ENCODE measurements at places on chromosomes 12 and 14.
A peak's percentile ranks its signal among the peaks of the same experiment; 100 is the strongest.

- no peak overlapping the region for H3K4me3 ChIP-seq
- H3K4me1 ChIP-seq, result no peaks in the 10 kb centered on the region
- DNase-seq, result no peak
- H3K27me3 ChIP-seq, result no peaks in the 10 kb centered on the region
- no peak overlapping the region for H3K27ac ChIP-seq
Observed at GRCh38 chr14:34983148-34983760, 462 bp downstream of the SRP54 start.

GRCh38 chr14:63301891-63302534, 16.7 kb downstream of the GPHB5 start:
- no peaks in the 10 kb centered on the region for H3K4me1 ChIP-seq
- H3K27ac ChIP-seq, result no peak overlapping the region
- no peak for DNase-seq
- no peaks in the 10 kb centered on the region for H3K27me3 ChIP-seq
- H3K36me3 ChIP-seq, result no peaks in the 10 kb centered on the region
- H3K4me3 ChIP-seq, result no peak overlapping the region

- H3K27ac ChIP-seq, result no peak overlapping the region
- DNase-seq, result peak; percentile 22
- H3K27me3 ChIP-seq, result no peaks in the 10 kb centered on the region
Observed at GRCh38 chr12:12086362-12086761, 15.6 kb downstream of the BCL2L14 start.

- H3K36me3 ChIP-seq, result no peaks in the 10 kb centered on the region
- H3K27ac ChIP-seq, result no peak overlapping the region
- DNase-seq, result no peak
Observed at GRCh38 chr12:87311206-87311605, 718.0 kb downstream of the C12orf50 start.

DNA sequence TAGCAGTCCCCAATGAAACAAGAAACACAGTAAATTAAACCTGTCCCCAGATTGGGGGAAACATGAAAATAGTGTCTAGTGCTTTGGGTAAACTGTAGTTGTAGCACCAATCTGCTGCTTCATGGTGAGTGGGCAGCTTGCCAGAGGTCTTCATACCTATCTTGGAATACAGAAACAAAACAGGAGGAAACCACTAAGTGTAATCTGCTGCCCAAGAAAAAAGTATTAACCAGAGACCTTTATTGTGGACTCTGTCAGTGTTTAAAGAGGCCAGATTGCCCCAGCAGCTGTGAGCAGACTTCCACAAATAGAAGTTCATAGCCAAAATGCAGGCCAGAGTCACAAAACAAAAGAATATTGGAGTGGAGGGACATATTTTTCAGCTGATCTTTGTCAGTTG, 2.3 kb downstream of the ISCU start:
- no peak overlapping the region for H3K27ac ChIP-seq
- H3K4me3 ChIP-seq, result no peak overlapping the region
- H3K36me3 ChIP-seq, result peaks cover 19% of the 10 kb centered on the region

DNA sequence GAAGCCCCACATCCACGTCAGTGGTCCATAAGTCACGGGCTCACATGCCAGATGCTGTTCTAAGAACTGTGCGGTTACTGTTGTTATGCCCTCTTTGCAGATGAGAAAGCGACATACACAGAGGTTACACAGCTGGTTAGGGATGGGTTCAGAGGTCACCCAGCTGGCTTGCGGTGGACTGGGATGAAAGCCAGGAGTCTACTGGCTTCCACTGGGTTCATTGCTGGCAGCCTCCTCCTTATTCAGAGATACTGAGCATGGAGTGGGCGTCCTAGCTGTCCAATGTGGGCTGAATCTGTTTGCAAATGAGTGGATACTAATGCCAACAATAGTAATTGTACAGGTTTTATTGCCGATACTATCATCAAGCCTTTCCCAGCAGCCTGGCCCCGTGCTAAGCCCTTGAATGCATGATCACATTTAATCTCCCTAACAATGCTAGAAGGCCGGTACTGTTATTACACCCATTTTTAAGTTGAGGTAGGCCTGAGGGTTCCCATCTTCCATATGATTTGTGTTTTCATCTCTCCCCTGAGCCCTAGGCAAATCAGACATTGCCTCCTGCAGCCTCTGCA, 129.1 kb downstream of the PLXNC1 start:
- DNase-seq, result no peak
- no peaks in the 10 kb centered on the region for H3K4me1 ChIP-seq
- no peak overlapping the region for H3K27ac ChIP-seq
- no peak overlapping the region for H3K4me3 ChIP-seq
- no peaks in the 10 kb centered on the region for H3K36me3 ChIP-seq

GRCh38 chr12:19688532-19688931, 249.2 kb downstream of the AEBP2 start:
- H3K27me3 ChIP-seq, result no peaks in the 10 kb centered on the region
- H3K4me1 ChIP-seq, result no peaks in the 10 kb centered on the region
- no peak overlapping the region for H3K4me3 ChIP-seq
- DNase-seq, result no peak
- no peak overlapping the region for H3K27ac ChIP-seq
- no peaks in the 10 kb centered on the region for H3K36me3 ChIP-seq

DNA sequence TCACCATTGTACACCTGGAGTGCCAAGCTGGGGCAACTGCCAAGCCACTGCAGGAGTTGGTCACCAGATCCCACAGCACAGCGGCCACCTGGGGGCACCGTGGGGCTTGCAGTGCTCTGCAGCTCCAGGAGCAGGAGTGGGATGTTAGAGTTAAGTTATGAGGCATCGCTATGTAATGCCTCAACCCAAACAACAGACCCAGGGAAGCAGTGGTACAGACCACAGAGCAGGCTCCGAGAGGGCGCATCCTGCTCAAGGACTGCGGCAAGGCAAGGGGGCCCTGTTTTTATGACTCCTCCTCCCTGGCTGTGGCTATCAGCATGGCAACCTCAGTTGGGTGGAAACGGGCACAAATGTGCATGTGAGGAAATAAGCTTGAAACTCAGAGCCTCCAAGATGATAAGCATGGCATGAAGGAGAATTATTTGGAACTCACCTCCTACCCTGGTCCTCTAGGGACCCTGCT, 63.1 kb downstream of the ARL6IP4 start:
- H3K36me3 ChIP-seq, result no peaks in the 10 kb centered on the region
- peak; percentile 80 for DNase-seq
- H3K4me1 ChIP-seq, result no peaks in the 10 kb centered on the region
- H3K27me3 ChIP-seq, result no peaks in the 10 kb centered on the region

- H3K4me3 ChIP-seq, result peak within 1 kb of the TSS; percentile 80
- no peak within 1 kb of the TSS for H3K27ac ChIP-seq
- H3K36me3 ChIP-seq, result no peaks in the 10 kb centered on the region
- no peaks in the 10 kb centered on the region for H3K27me3 ChIP-seq
- peak; percentile 81 for DNase-seq
Observed at GRCh38 chr12:70920251-70920851, at the start of gene PTPRR. TSS of gene PTPRR (minus strand) at chr12:70920738. CDS start at chr12:70920390, 348 bp downstream.

DNA sequence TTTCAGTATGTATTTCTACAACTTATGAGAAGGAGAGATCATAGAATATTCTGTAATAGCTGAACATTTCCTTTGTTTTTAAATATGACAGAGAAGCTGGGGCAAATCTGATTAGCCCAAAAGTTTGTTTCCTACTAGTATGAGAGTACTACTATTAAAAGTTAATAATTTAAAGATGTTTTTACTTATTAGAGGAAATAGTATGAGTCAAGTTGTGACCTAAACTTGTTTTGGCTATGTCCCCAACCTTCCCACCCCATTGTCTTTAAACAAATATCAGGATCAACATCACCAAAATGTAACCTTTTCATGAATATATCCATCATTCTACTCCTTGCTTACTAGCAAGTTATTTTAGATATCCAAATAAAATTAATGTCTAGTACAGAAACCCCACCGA, 10.5 kb downstream of the GNPNAT1 start:
- H3K4me3 ChIP-seq, result no peak overlapping the region
- H3K27ac ChIP-seq, result no peak overlapping the region
- peaks cover 13% of the 10 kb centered on the region for H3K36me3 ChIP-seq
- H3K4me1 ChIP-seq, result no peaks in the 10 kb centered on the region

- H3K36me3 ChIP-seq, result peaks cover 3% of the 10 kb centered on the region
- H3K27ac ChIP-seq, result no peak overlapping the region
- no peak for DNase-seq
- H3K4me1 ChIP-seq, result no peaks in the 10 kb centered on the region
Observed at GRCh38 chr12:66387117-66387516, 84.8 kb downstream of the HELB start.

DNA sequence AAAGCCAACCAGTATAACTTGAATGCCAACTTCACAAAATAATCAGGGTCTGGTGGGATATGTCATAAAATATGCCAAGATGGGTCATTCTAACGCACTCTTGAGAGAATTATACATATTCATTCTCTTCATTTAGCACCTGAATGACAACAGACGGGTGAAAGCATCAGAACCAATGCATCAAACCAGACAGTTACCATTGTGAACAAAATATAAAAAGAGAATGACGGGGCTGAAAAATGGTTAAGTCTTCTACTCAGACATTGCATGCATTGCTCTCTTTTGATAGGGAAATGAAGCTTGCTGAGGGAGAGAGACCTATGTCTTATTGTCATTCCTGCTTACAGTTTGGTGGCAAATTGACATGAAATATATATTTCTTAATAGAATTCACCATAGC, 702.1 kb downstream of the NOVA1 start:
- no peaks in the 10 kb centered on the region for H3K4me1 ChIP-seq
- no peaks in the 10 kb centered on the region for H3K27me3 ChIP-seq
- no peak for DNase-seq
- no peak overlapping the region for H3K4me3 ChIP-seq
- no peaks in the 10 kb centered on the region for H3K36me3 ChIP-seq
- H3K27ac ChIP-seq, result no peak overlapping the region

DNA sequence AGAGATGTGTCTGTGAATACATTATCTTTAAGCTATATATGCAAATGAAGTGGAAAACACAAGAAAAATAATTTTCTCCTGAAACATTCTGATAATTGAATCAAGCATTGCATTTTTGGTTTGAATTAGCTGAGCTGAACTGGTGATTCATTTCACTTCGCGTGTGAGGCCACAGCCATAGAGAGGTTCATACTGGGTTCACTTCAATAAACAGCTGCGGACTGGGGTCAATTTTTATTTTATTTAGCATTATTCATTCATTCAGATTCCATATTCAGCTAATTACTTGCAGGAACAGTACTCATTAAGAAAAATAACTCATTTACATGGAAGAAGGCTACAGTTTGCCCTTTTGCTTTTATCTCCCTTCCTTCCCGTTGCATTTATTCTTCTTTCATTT, 195.2 kb upstream of the LRIG3 start:
- no peak for DNase-seq
- no peaks in the 10 kb centered on the region for H3K36me3 ChIP-seq
- H3K4me3 ChIP-seq, result no peak overlapping the region
- no peaks in the 10 kb centered on the region for H3K4me1 ChIP-seq
- no peak overlapping the region for H3K27ac ChIP-seq

- no peaks in the 10 kb centered on the region for H3K27me3 ChIP-seq
- H3K27ac ChIP-seq, result peak overlapping the region; percentile 3
- DNase-seq, result no peak
- H3K4me1 ChIP-seq, result peaks cover 6% of the 10 kb centered on the region
Observed at GRCh38 chr14:54627540-54628363, 60.8 kb downstream of the SAMD4A start.

DNA sequence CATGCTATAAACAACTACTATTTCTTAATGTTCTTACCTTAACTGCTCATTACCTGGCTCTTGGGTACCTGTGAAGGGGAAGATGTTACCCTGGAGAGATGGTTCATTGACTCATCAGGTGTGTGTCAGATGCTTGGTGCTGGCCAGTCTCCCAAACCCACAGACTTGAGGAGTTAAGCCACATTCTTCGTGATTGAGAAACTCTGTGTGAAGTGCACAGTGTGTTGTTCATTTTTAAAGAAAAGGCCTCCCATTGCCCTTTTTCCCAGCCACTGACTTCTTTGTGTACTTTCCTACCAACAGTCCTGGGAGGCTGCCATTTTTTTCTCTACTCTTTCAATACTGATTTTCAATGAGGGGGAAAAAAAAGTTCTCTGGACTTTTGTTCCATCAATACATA, 3.2 kb downstream of the MGST1 start:
- peaks cover 2% of the 10 kb centered on the region for H3K4me1 ChIP-seq
- no peaks in the 10 kb centered on the region for H3K27me3 ChIP-seq
- H3K36me3 ChIP-seq, result peaks cover 36% of the 10 kb centered on the region
- H3K27ac ChIP-seq, result no peak overlapping the region
- peak overlapping the region; percentile 96 for H3K4me3 ChIP-seq
- no peak for DNase-seq

GRCh38 chr12:26870491-26871419, 37.8 kb upstream of the ITPR2 start:
- no peaks in the 10 kb centered on the region for H3K36me3 ChIP-seq
- no peak overlapping the region for H3K4me3 ChIP-seq
- DNase-seq, result no peak
- no peaks in the 10 kb centered on the region for H3K27me3 ChIP-seq

- H3K4me3 ChIP-seq, result no peak overlapping the region
- no peaks in the 10 kb centered on the region for H3K4me1 ChIP-seq
- H3K27ac ChIP-seq, result no peak overlapping the region
- H3K27me3 ChIP-seq, result no peaks in the 10 kb centered on the region
Observed at GRCh38 chr12:71642264-71642663, 21.4 kb downstream of the ZFC3H1 start.

- no peak within 1 kb of the TSS for H3K4me3 ChIP-seq
- H3K27ac ChIP-seq, result no peak within 1 kb of the TSS
- no peaks in the 10 kb centered on the region for H3K36me3 ChIP-seq
- DNase-seq, result no peak
- H3K4me1 ChIP-seq, result no peaks in the 10 kb centered on the region
Observed at GRCh38 chr12:68159681-68160304, at the start of gene IFNG. TSS of gene IFNG (minus strand) at chr12:68159740. CDS start at chr12:68159615, 125 bp downstream.

DNA sequence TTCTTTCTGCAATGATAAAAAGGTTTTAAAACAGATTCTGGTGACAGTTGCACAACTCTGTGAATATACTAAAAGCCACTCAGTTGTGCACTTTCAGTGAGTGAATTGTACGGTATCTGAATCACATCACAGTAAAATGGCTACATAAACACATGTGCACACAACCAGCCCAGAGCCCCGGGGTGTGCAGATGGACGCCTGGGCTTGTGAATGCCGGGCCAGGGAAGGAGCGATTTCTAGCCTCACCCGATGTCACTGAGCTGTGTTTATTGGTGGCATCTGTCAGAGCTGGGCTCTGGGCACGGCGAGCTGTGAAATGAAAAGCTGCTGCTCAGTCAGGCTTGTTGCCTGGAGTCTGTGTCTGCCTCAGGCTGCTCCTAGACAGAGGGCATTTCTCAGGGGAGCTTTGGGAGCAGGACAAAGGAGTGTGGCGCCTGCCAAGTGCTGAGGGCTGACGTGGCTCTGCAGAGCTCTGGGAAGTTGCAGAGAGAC, 25.9 kb downstream of the RHOF start:
- no peak for DNase-seq
- H3K27ac ChIP-seq, result no peak overlapping the region
- no peak overlapping the region for H3K4me3 ChIP-seq

GRCh38 chr12:64556231-64556630, 54.1 kb upstream of the RASSF3 start:
- no peak overlapping the region for H3K4me3 ChIP-seq
- H3K27me3 ChIP-seq, result no peaks in the 10 kb centered on the region
- H3K4me1 ChIP-seq, result no peaks in the 10 kb centered on the region
- DNase-seq, result no peak

Measured in H9 (cell line).